MCF 10A (cell line): ENCODE measurements at places on chromosomes 12 and 14.
A peak's percentile ranks its signal among the peaks of the same experiment; 100 is the strongest.

- no peak for DNase-seq
These were observed 66.7 kb downstream of the RIMBP2 start for GRCh38 chr12:130649101-130650045.

DNA sequence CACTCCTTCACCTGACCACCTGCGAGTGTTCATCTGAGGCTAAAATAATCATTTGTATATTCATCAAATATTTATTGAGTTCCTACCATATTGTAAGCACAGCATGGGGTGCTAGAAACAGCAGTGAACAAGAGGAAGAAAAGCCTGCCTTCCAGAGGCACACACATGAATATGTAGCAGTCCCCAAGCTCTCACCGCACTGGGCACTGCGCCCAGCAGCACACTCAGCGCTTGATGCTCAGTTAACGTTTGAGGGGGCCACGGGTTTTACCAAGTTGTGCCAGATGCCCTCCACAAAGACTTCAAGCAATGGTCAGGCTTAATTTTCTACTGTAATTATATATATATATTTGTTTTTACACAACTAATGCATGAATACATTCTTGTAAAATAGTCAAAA, 52.0 kb downstream of the HELB start:
- no peak for DNase-seq

GRCh38 chr14:89455412-89455811, 38.4 kb upstream of the FOXN3 start:
- DNase-seq, result no peak

GRCh38 chr12:132669166-132669879, 17.8 kb downstream of the POLE start:
- DNase-seq, result no peak

GRCh38 chr14:23183158-23183470, 346 bp downstream of the SLC7A8 start:
- DNase-seq, result no peak

GRCh38 chr12:77727442-77728001, 103.2 kb upstream of the NAV3 start:
- DNase-seq, result no peak

DNA sequence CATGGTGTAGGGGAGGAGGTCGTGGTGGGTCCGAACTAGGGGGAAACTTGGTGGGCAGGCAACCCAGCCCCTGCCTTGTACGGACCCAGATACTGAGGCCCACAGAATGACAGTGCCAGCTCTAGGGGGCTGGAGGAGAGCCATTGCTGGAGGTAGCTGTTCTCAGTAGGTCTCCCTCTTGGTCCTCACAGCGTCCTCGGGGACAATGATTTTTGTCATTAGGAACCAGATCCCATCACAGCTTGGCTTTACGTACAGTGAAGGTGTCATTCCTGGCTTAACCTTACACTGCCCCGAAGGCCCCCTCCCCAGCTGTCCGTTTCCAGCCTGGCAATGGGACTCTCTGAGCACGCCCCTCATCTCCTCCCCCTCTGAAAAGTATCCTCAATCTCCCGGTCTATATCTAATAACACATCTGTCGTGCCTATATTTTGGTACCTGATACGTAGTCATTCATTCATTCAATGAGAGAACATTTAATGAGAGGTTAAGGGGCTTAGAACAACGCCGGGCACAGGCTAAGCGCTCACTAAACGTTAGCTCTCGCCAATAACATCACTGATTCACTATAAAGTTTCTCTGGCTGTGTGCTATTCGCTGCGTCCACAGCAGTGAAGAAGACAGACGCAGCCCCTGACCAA, 597 bp upstream of the DYNC1H1 start:
- no peak for DNase-seq

GRCh38 chr14:23319746-23320583, 1.3 kb upstream of the PABPN1 start:
- no peak for DNase-seq

- DNase-seq, result no peak
These were observed 37.5 kb downstream of the TSPAN9 start for GRCh38 chr12:3114671-3115070.

GRCh38 chr12:84131076-84131475, 781.5 kb downstream of the SLC6A15 start:
- DNase-seq, result peak; percentile 40

DNA sequence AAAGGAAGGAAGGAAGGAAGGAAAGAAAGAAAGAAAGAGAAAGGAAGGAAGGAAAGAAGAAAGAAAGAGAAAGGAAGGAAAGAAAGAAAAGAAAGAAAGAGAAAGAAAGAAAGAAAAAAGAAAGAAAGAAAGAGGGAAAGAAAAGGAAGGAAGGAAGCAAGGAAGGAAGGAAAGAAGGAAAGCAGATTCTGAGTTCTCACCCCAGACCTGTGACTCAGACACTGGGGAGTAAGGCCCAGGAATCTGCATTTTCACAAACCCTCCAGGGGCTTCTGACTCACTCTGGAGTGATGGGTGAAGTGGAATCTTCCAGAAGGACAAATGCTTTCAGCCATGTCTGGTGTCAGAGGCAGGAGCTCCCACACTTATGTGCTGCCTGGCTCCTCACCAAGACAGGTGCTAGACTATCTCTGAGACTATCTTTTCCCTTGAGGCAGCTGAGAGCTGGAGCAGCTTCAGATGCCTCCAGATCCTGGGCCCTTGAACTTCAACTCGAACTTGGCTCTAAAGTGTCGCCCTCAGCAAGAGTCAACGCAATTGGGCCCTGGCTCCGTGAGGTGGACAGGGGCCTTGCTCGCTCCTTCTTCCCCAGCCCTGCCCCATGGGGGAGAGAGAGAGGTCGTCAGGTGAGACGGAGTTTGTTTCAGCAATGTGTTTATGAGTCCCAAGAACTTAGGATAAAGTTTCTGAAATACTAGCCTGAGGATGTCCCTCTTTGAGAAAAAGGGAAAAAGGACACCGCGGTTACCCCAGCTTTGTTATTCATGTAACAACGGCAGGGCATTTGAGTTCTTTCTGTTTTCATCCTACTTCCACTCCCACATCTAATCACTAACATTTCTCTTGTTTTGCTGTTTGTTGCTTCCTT, 19.8 kb upstream of the SCARB1 start:
- DNase-seq, result peak; percentile 14
